ENCODE measurements at places on chromosomes 3 and 15. TPM values are rescaled to one million over a fixed set of nuclear protein-coding genes. Genes with fewer than 3 reads are reported as not detected.

DNA sequence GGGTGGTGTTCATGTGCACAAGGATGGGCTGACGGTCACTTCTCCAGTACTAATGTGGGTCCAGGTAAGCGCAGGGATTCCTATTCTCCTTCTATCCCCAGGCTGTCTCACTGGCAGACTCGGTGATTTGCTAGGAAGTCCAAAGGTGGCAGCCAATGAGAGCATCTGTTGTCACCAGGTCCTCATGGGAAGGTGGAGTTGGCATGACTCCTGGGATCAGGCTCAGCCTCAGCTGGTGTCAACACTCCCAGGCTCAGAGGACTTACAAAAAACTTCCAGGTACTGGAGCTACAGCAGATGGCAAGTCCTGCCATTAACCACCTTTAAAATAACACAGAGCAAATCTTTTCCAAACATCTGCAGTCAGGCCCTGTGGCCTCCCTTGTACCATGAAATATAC lies 13.8 kb downstream of the XYLB start:
- DNase-seq = no peak

DNA sequence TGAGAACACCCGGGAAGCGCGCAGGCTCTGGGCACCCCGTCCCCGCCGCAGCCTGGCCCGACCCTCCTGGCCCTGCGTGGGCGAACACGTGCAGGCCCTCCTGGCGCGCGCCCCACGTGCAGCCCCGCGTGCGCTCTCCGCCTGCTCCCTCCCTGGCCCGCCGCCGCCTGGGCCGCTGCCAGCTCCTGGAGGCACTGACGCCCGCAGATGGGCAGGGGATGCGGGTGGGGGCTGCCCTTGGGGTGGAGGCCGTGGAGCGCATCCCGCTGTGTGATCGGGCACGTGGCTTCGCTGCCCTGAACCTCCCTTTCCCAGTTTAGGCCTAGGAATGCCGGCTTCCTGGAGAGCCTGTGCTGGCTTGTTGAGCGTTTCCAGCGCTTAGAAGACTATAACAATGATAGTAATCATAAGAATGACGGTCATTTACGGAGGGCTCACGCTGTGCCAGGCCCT lies 104.6 kb upstream of the SLC6A6 start:
- DNase-seq = no peak

Gene GOLGA8J
- not detected for total RNA-seq

DNA sequence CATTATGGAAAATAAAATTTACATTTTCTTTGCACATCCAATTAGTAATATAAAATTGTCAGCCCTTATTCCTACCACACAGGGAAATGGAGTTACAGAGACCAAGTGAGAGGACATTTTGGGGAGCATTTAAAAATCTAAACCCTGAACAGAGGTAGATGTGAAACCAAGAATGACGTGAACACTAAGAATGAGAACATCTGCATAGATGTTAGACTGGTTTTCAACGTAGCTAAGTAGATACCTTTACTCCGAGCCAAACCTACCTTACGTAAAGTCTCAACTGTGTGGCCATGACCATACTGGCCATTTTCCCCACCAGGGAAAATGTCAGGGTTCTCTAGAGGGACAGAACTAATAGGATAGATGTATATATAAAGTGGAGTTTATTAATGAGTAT lies 51.4 kb upstream of the THBS1 start:
- DNase-seq = no peak

Gene IL20RB
- 0.56 TPM for total RNA-seq

DNA sequence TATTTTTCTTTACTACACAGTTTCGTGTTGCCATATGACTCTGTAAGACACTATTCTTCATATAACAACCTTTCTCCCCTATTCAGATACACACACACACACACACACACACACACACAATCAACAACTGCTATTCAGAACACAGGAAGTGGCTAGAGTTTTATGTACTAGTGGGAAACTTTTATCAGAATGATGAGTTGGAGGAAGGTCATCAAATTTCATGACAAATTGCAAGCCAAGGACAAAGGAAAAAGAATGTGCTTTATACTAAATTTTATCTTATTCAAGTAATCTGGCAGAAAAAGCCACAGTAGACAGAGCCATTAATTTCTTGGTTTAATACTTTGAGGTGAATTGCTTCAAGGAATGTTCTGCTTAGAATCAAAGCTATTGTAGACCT lies 899.8 kb downstream of the ROBO2 start:
- no peak for DNase-seq

DNA sequence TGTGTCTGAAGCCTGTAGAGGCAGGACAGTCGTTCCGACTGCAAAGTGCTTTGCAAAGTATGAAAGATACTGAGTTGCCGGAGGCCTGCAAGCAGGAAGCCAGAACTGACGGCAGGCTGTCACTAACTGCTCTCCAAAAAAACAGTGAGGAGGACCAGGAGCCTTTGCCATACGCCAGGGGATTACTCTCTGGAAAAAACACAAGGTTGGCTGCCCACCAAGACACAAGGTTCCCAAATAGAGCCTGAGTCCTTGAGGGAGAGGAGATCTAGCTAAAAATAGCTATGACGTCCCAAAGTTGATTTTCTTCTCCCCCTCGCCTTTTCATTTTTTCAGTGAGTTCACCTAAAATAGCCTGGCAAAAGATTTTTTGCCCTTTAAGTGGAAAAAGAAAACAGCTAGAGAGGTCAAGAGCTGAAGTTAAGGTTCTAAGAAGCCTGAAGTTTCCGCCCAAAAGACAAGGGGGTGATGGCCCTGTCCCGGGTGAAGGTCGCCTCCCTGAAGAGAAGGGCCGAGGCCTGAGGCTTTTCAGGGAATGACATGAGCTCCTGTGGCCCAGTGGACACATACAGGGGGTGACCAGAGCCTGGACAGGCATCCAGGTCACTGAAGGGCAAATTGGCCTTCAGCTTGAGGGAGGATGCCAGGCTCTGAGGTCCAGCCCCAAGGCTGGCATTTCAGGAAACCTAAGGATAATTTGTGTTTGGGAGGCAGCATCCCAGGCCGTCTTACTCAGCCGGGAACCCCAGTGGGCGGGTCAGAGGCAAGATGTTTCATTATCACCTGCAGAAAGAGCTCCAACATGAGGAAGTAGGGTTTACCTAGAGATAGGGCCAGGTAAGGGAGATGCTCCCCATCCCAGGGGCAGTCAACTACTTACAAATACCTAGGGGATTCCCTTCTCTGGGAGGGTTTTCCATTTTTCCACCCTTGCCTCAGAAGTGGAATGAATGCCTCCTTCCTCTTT lies 44.9 kb upstream of the DGKG start:
- no peak for DNase-seq

Gene CACNA2D2
- 7.8 TPM for total RNA-seq

Gene SEC61A1
- 207 TPM for total RNA-seq

Gene FAM43A
- 13.9 TPM for total RNA-seq

DNA sequence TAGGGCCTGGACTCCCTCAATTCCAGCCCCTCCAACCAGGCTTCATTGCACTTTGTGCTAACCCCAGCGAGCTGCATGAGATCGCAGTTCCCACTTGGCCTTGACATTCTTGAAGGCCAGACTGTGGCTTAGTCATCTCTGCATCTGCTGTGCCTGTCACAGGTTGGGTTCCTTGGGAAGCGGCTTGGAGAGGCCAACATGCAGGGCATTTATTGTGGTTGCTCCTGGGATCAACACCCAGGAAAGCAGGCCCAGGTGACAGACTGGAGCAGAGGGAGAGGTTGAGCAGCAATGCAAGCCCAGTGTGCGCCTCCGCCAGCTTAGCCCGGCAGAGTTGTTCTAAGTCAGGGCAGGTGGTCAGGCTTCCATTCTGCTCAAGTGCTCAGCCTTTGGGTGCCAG lies 10.5 kb downstream of the ABCF3 start:
- no peak for DNase-seq

- no peak for DNase-seq
Observed at GRCh38 chr15:29596266-29596665, 226.0 kb downstream of the TJP1 start.

Gene ISL2
- total RNA-seq = 1.2 TPM

DNA sequence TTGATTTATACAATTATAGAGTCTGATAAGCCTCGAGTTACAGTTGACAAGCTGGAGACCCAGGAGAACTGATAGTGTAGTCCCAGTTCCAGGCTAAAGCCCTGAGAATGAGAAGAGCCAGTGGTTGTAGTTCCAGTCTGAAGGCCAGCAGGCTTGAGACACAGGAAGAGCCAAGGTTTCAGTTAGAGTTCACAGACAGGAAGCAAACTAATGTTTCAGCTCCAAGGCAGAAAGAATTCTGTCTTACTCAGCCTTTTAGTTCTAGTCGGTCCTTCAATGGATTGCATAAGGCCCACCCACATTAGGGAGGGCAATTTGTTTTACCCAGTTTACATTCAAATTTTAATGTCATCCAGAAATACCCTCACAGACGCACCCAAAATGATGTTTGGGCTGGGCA lies 102.7 kb downstream of the CDIN1 start:
- no peak for DNase-seq

DNA sequence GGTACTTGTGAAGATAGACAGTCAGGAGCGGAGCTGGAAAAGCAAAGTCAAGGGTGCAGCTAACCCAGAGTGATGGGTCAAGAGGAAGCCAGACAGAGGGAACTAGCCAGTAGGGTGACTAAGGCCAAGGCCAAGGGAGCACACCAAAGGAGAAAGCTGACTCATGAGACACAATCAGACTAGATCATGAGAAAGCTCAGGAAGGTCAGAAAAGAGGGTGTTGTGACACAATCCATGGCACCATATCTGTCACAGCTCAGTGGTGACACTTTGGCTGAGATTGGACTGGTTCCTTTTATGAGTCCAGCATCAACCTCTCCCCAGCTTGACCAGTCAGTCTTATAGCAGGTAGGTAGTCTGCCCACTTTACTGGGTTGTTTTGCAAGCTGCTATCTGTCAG lies 22.2 kb downstream of the P2RY1 start:
- DNase-seq = no peak

GRCh38 chr3:188518835-188519452 lies 365.0 kb downstream of the LPP start:
- DNase-seq = no peak

Gene ADCY5
- 9.1 TPM for total RNA-seq

Gene ST3GAL6
- total RNA-seq = 21.9 TPM

Gene GUCA1C
- total RNA-seq = not detected

DNA sequence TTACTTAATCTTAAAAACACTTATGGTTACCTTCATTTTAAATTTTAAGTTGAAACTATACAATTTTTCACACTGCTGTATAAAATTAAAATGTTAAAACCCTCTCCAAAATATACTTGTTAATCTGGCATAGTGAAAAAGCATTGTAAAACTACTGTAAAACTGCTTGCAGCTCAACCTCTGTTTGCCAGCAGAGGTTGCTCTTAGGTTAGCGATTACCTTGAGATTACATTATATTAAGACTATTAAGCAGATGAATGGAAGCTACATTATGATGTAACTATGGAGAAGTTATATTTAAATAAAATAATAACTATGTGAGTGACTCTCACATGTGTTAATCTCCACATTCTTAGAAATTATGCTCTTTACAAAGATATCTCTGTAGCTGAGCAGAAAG lies 143.6 kb upstream of the SLITRK3 start:
- DNase-seq = no peak

DNA sequence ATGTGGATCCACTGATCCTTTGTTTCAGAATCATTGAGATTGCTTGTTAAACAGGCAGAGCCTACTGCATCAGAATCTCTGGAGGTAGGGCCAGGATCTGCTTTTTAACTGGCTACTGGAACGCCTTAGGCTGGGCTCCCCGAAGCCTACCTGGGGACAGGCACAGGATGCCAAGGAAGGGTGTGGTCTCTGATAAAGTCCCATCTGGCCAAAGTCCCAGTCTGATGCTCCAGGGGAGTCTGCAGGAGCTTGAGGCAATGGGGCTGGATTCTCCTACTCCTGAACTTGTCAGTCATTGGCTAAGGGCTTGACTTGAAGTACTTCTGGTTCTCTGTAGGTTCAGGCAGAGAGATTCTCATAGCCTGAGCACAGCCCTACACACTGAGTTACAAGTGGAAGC lies 22.4 kb upstream of the CCK start:
- DNase-seq = no peak

DNA sequence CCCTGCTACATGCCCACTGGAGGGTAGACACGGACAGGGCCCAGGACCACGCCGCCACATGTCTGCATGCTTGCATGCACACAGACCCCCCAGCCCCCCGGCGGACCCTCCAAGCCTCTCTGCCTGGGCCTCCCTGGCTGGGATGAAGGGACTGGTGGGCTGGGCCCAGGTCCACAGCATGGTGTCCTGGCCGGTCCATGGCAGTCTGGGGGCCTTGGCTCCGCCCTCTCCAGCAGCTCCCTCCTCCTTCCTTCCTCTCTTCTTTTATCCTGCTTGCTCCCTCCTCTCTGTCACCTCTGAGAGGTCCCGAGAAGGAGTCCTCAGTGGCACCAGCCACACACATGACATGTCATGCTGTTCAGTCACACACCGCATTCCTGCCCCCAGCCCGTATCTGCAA lies 24.5 kb downstream of the DUSP7 start:
- DNase-seq = no peak

Gene ZMYND10
- total RNA-seq = 13.4 TPM

DNA sequence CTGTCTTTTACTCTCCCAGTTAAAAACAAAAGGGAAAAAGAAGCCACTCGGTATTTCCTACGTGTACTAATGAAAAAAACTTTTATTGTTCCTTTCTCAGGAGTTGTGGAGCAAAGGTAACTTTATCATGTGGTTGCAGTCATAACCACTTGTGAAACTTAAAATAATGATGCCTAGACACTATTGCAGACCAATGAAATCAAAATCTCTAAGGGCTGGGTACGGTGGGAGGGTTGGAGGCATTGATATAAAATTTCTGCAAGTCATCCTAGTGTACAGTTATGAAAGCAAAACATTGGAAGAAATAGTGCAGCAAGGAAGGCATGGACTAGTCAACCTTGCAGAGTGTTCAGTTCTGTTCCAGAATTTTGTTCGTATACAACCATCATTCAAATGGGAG lies 808.8 kb downstream of the TUSC7 start:
- DNase-seq = no peak

Gene GOLGA8K
- total RNA-seq = not detected

DNA sequence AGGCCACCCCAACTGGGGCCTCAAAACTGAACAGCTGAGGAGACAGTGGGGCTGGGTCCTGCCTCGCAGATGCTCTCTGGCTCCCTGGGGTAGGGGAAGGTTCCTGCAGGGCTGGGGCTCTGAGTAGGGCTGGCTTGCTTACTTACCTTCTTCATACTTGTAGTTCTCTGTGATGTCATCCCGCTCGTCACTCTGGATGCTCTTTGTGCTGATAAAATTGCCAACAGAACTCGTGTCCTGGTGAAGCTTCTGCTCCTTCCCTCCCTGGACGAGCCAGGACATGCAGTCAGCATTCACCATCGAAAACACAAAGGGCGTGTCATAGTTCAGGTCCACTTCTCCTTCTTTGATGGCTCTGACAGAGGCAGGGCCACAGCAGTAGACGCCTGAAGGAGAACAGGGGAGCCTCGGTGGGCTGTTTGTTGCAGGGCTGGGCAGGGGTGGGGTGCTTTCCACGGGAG lies 17.9 kb upstream of the EPB42 start:
- DNase-seq = no peak

GRCh38 chr3:3355442-3355841 lies 176.0 kb upstream of the CRBN start:
- DNase-seq = no peak
